Skeletal muscle tissue (tissue), 5 donors: ENCODE measurements at places on chromosomes 2 and 18. TPM values are rescaled to one million over a fixed set of nuclear protein-coding genes. Genes with fewer than 3 reads are reported as not detected.

Gene C2orf66
- not detected for total RNA-seq

Gene OR6B2
- not detected for total RNA-seq

Gene CCDC141
- total RNA-seq: 61.6 TPM

Gene CYB5A
- 28.7 TPM for total RNA-seq

Gene VIL1
- total RNA-seq: not detected

Gene LRRTM4
- 1.6 TPM for total RNA-seq

Gene KIF5C
- total RNA-seq: 1.0 TPM
